ENCODE measurements at places on chromosomes 7 and 10.

- DNase-seq = no peak
These were observed 52.2 kb upstream of the FXYD4 start for GRCh38 chr10:43318976-43319960.

DNA sequence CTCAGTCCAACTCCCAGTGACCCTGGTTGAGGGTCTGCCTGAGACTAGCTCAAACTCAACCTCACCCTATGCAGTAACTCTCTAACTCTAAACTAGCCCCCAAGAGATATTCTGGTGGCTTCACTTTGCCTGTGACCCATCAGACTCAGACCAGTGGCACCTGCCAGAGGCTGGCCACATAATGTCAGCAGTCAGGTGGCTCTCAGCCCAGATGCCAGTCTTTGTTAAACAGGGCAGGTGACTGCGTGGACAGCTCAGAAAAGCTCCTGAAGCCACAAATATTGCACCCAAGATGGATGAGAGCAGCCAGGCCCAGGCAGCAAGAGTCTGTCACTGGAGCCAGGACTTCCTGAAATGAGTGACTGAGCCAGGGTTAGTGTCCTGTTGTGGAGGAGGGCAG is 129.7 kb upstream of the TCF7L2 start:
- no peak for DNase-seq

- DNase-seq = no peak
These were observed 54.4 kb downstream of the CYP2C9 start for GRCh38 chr10:94992811-94993210.

DNA sequence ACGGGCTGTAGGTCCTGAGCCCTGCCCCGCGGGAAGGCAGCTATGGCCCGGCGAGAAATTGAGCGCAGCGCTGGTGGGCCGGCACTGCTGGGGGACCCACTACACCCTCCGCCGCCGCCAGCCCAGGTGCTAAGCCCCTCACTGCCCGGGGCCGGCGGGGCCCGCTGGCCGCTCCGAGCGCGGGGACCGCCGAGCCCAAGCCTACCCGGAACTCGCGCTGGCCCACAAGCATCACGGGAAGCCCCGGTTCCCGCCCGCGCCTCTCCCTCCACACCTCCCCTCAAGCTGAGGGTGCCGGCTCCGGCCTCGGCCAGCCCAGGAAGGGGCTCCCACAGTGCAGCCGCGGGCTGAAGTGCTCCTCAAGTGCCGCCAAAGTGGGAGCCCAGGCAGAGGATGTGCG is 5.5 kb upstream of the CACUL1 start:
- DNase-seq = no peak

DNA sequence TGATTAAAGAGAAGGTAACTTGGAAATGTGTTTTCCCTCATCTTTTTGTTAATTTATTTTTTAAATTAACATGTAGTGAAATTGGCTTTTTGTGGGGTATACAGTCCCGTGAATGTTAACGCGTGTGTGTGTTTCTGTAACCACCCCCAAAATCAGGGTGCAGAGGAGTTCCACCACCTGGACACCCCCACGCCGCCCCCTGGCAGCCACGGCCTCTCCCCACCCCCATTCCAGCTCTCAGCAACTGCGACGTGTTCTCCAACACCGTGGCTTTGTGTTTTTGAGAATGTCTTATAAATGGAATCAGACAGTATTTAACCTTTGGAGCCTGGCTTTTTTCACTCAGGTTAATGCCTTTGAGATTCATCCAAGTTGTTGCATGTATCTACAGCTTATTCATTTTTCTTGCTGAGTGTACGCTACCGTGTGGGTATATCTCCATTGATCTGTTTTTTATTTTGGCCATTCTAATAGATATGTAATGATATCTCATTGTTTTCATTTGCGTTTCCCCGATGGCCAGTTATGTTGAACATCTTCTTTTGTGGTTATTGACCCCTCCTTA is 218.8 kb downstream of the EBF3 start:
- no peak for DNase-seq

GRCh38 chr7:14521183-14521582 is 381.4 kb downstream of the DGKB start:
- no peak for DNase-seq

DNA sequence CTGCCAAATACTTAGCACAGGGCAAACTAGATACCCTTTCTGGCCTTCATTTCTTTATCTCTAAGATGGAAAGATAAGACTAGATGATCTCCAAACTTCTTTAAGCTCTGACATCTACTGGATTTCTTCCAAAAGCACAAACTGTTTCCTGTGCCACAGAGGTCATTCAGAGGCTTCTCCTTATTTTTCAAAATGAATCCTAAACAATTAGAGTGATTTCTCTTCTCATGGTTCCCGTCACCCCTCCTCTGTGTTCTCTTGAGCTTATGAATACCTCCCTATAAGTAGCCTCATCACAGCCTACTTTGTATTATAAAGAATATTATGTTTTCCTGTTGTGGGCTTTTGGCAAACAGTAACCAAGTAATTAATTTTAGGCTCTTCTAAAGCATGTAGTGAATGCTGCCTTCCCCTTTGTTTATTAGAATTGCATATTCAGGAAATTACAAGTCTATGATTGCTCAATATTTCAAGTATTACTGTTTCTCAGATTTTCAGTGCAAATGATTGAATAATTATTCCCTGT is 179.5 kb downstream of the REEP3 start:
- no peak for DNase-seq

- DNase-seq = no peak
These were observed 89.9 kb downstream of the GOLGA7B start for GRCh38 chr10:97939446-97939990.

DNA sequence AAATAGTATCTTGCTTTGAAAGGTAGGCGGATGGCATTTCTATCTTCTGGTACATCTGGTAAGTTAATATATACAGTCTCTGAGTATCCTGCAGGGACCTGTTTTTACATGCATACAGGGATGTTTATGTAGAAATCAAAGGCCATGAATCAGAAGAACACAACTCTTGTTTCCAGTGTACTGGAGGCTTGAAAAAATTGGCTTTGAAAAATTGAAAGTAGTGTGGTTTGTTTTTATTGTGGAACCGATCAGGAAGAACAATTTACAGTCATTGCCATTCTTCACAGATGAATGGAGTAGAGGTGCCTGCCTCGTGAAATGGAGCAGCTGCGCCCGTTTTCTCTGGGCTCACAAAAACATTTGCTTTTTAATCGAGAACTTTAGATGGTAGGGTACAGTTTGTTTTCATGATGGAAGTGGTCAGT is 54.0 kb upstream of the RPA3 start:
- no peak for DNase-seq

- no peak for DNase-seq
These were observed 7.9 kb upstream of the PAPSS2 start for GRCh38 chr10:87651801-87652200.

GRCh38 chr7:120169996-120170783 is 102.8 kb upstream of the KCND2 start:
- no peak for DNase-seq

GRCh38 chr7:28037220-28038010 is 143.2 kb downstream of the JAZF1 start:
- no peak for DNase-seq

DNA sequence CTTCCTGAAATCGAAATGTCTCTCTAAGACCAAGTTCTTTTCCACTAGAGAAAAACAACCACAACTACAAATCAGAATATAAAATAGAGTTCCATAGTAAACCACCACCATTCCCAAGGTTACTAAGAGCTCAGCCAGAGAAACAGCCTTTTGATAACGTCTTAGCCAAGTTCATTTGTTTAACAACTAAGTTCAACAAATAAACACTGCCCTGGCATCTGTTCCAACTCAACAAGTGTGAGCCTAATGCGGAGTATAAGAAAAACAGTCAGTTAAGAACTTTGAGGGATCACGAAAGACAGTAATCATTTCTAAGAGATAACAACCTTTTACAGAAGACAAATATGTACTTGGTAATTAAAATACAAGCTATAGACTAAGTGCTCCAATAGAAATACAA is 77.3 kb downstream of the CALD1 start:
- no peak for DNase-seq

DNA sequence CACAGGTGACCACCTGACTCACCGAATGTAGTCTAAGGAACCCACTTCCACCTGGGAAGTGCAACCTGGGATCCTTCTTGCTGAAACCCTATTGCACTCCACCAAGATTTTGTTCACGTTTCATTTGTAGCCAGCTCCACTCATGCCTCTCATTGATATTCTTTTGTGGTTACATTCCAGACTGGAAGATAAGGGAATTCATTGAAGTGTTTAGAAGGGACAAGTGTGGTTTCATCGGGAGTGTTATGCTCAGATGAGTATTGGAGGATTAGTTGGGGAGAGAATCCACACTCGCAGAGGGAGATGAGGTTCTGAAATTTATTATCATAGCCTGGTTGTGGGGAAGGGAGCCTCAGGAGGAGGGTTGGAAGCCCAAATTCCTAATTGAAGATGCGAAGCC is 320.4 kb downstream of the KCNMA1 start:
- no peak for DNase-seq

- no peak for DNase-seq
These were observed 54.4 kb upstream of the ARID5B start for GRCh38 chr10:61847087-61847486.

DNA sequence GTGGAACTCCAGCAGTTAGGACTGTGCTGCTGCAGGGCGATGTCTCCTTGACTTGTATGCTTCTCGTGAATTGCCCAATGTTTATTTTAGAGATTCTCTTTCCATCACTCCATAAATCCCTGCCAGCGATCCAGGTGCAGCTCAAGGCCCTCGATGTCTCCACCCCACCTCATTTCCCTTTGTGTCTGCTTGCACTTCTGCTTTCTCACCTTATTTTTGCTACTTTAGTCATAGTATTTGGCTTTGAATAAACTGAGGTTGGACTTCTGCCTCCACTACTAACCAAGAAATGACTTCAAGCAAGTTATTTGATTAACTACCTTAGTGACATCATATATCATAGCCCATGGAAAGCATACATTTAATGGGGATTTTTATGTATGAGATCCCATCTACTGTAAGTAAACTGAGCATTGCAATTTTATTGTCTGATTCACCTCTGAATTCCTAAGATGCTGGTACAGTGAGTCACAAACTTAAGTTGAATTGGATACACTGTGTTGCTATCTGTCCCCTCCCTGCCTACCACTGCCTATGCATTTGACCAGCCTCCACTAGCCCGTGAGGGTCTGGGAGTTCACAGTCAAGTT is 255.8 kb downstream of the ABCA13 start:
- DNase-seq = no peak

DNA sequence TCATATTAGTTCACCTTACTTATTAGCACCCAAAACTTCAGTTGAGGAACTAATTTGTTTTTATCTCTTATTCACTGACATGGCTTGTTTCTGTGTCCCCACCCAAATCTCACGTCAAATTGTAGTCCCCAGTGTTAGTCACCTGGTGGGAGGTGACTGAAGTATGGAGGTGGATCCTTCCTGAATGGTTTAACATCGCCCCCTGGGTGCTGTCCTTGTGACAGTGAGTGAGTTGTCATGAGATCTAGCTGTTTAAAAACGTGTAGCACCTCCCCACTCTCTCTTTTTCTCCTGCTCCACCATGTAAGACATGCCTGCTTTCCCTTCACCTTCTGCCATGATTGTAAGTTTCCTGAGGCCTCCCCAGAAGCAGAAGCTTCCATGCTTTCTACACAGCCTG is 75.0 kb upstream of the HECTD2 start:
- no peak for DNase-seq

DNA sequence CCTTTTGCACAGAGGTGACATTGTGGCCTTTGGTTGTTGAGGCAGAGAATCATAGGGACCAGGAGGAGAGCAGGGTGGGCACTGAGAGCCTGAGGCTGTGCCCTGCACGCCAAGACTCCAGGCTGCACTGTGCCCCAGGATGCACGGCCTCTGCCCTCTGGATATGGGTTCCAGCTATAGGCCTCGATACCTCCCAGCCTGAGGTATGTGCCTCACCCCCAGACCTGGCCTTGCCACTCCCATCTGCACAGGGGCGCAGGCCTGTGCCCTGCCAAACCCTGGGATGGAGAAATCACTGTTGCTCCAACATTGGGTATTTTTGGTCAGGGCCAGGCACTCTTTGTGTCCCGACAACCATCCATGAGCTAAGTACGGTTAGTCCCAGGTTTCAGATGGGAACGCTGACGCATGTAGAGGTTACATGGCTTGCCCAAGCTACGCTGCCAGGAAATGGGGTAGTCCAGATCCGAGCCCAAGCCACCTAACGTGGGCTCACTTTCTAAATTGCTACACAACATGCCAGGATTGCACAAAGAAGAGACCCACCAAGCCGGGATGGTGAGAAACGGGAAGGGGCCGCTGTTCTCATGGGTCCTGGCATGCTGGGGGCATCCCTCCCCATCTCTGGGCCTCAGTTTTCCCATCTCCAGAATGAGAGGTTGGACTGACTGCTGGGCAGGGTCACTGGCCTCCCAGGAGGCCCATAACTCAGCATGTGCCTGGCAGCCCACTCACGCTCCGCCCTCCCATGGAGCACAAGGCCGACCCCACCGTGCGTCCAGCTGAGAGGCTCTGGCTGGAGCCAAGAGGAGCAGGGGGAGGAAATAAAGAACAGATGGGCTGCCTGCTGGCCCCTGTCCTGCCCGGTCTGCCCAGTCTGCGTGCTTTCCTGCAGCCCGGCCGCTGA is 44.2 kb downstream of the ZCCHC24 start:
- no peak for DNase-seq

- DNase-seq = no peak
These were observed 22.5 kb downstream of the TMEM72 start for GRCh38 chr10:44933451-44934321.
